ENCODE measurements at places on chromosomes 11 and 22.

DNA sequence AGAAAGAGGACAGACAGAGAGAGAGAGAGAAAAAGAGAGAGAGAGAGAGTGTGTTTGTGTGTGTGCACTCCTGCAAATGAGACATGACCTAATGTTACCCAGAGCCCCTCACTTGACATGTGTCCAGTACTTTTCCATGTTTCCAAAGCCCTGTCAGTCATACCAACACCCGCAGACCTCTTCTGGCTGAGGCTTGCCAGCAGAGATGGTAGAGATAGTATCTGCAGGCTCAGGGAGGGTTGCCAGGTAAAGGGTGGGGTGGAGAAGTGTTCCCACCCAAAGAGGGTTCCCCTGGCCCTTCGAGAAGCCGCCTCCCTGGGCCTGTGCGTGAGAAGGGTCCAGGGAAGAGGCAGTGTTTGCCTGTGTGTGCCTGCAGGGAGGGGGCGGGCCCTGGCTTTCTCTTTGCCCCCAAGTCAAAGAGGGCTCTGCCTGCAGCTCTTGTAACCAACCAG is 40.7 kb downstream of the POU2F3 start:
- no peak for DNase-seq

GRCh38 chr11:44474702-44475101 is 90.8 kb upstream of the CD82 start:
- DNase-seq, result no peak

- peak; percentile 61 for DNase-seq
Measured at GRCh38 chr11:1401656-1402221, 12.0 kb downstream of the BRSK2 start.

DNA sequence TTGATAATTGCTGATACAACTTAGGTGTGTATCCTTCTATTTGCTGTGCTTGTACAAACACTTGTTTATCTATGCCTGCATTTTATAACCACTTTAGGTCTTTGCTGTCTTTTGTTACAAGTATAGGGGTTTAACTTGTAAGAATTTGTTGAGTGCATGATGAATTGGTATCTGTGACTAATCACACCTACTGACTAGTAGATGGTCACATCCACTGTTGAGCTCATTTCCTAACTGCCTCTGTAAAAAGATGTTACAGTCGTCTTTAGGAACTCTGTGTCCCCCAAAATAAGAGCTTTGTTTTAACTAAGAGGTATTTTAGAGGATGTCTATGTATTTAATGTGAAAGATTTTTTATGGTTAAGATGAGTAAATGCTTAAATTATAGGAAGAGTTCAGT is 60.5 kb downstream of the HIPK3 start:
- no peak for DNase-seq

GRCh38 chr11:115222218-115222862 is 281.9 kb downstream of the CADM1 start:
- peak; percentile 27 for DNase-seq

DNA sequence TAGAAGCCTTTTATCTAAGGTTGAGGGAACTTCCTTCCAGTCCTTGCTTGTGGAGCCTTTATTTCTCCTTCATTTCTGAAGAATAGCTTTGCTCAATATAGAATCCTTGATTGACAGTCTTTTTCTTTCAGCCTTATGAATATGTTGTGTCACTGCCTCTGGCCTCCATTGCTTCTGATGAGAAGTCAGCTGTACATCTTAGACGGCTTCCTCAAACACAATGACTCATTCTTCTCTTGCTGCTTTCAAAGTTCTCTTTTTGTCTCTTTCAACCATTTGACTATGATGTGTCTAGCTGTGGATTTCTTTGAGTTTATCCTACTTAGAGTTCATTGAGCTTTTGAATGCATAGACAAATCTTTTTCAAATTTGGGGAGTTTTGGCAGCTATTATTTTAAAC is 893.2 kb downstream of the BRD1 start:
- DNase-seq, result no peak

DNA sequence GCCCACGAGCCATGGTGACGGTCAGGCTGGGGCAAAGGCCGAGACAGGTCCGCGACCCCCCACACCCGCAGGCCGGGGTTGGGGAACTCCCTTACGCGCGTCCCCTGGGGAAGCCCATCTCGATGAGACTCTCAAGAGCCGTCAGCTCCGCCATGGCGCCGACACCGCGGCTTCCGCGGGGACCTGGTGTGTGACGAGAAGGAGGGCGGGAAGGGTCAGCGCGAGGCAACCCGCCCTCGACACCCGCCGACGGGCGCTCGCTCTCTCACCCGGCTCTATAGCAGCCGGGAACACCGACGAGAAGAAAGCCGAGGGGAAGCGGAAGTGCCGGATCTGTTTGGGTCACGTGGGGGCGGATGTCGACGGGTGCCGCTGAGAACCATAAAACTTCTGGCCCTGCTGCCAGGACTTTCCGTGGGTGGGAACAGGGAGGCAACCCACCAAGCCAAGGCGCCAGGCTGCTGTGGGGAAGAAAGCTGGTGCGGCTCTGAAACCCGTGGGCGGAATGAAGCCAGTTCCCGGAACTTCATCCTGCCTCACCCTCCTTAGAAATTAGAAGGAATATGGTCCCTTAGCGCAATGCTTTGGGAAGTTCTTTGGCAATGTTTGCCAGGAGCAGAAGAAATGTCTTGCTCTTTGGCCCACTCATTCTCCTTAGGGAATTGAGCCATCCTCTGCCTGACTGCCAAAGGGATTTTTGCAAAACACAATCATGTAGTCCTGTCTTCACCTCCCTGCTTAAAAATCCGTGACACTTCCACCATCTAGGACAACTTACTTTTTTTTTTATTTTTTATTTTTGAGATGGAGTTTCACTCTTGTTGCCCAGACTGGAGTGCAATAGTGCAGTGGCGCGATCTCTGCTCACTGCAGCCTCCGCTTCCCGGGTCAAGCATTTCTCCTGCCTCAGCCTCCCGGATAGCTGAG is at the start of gene UBXN1:
UBXN1 (minus strand) TSS at position 304 of the 927 bp plus-strand sequence; CDS start at position 154, 150 bp downstream.
- DNase-seq, result peak; percentile 87

DNA sequence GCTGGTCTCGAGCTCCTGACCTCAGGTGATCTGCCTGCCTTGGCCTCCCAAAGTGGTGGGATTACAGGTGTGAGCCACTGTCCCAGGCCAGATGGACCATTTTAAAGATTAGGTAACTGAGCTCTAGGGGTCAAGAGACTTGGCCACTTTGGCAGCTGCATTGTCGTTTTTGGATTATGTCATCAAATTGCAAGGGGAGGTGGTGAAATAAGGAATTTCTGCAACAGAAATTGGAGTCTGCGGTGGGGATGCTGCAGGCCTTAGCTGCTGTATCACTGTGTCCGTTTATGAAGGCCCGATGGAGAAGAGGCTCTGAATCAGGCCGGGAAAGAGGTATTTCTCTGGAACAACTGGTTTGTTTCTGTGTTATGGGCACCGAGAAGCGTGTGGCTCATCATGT is 34.6 kb downstream of the PTPRJ start:
- DNase-seq, result no peak

DNA sequence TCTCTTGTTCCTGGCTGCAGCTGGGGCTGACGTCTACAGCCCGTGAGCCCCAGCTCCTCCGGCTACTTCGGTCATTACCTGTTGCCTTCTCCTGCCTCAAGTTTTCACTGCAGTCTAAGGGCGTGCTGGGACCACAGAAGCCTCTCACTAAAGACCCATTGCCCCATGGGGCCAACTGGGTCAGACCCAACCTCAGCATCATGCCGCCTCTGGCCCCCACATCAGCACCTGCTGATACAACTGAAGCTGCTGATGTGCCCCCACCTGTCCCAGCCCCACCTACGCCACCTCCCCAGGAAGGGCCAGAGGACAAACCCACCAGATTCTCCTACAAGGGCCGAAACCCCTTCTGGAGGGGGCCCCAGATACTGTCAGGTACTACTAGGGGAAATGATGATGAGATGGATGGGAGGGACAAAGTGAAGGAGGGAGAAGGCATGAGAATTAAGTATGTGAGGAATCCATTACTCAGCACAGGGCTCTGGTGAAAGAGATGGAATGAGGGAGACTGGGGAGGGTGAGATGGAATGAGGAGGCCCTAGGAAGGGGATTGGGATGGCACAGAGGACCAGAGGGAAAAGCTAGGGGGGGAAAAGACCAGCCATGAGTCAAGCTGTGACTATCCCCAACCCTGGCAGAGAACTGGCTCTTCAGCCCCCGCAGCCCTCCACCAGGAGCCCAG is 5.1 kb downstream of the C11orf42 start:
- no peak for DNase-seq

GRCh38 chr11:30705913-30706675 is 119.9 kb upstream of the MPPED2 start:
- DNase-seq, result no peak

DNA sequence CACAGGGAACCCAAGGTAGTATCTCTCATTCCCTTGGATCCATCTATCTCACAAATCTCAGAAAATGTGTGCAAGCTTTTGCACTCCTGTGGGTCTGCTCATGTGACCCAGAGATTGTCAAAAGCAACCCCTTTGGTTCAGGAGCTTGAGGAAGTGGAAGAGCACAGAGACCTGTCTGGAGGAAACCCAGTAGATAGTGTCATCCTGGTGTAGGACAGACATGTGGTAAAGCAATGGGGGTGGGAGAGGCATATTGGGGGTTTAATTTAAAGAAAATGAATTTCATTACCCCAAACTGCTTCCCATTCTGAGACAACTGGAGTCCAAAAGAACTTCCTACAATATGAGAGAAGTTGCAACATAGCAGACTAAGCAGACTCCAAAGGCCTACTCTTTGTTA is 5.8 kb upstream of the MS4A14 start:
- peak; percentile 18 for DNase-seq

- no peak for DNase-seq
Measured at GRCh38 chr22:21055880-21056319, 10.2 kb downstream of the LRRC74B start.

GRCh38 chr11:10657308-10658271 is 36.0 kb downstream of the IRAG1 start:
- no peak for DNase-seq

- DNase-seq, result no peak
Measured at GRCh38 chr11:34755671-34756070, 134.8 kb downstream of the EHF start.

- no peak for DNase-seq
Measured at GRCh38 chr11:86737737-86738136, 62.6 kb upstream of the PRSS23 start.
